ENCODE measurements at places on chromosomes 1 and 21. TPM values are rescaled to one million over a fixed set of nuclear protein-coding genes. Genes with fewer than 3 reads are reported as not detected.

The DRAM2 gene
- total RNA-seq = 37.1 TPM

DNA sequence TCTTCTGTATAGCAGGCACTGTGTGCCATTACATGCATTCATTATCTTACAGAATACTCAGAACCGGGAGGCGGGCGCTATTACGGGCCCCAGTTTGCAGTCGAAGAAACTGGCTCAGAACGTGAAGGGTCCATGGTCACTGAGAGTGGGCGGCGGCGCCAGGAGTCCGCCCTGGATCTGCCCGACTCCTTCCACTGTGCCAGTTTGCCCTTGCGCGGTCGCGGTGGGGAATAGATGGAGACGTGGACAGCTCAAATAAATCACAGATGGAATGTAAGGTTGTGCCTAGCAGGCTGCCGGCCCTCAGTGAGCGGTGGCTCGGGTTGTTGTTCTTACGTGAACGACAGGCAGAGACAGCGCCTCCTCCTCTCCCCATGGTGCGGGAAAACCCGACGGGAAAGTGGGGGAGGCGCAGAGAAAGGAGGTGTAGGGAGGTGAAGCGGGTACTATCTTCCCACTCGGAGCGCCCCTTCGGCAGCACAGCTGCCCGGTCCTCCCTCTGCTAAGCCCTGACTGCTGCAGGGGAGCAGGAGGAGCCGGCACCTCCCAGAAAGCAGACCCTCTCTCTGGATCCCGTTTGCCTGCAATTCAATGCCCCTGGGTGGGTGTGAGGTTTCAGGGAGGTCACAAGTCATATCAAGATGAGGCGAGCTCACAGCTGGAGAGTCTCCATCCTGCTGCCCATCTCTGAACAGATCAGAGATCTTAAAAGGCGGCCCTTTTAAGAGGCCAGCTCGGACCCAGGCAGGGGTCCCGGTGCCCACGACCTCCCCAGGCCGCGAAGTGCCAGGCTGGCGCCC is 1.1 kb downstream of the COL9A2 start:
- DNase-seq = no peak

- no peak for DNase-seq
Measured at GRCh38 chr1:204002614-204003013, 70.3 kb upstream of the SOX13 start.

GRCh38 chr1:167486090-167486824 is 32.1 kb downstream of the CD247 start:
- no peak for DNase-seq

DNA sequence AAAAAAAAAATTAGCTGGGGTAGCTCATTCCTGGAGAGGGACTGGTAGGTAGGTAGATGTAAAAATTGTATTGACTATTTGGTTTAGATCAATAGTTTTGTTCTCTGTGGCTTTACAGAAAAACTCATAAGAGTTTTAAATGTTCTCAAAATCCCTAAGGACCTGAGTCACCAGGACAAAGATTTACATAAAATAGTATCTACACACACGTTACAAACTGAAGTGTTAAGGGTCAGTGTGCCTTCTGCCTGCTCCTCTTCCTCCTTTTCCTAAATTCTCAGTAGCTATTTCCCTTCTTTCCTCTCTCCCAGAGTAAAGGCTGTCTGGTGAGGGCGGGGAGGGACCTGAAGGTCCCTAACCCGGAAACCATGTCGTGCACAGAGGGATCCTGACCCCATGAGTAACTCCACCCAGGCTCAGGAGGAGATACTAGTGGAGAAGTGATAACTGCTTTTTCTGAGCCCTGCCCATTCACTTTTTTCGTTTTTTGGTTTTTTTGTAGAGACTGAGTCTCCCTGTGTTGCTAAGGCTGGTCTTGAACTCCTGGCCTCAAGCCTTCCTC is 8.1 kb downstream of the PLEKHM2 start:
- DNase-seq = no peak

- no peak for DNase-seq
Measured at GRCh38 chr1:157418659-157419058, 133.7 kb downstream of the FCRL5 start.

DNA sequence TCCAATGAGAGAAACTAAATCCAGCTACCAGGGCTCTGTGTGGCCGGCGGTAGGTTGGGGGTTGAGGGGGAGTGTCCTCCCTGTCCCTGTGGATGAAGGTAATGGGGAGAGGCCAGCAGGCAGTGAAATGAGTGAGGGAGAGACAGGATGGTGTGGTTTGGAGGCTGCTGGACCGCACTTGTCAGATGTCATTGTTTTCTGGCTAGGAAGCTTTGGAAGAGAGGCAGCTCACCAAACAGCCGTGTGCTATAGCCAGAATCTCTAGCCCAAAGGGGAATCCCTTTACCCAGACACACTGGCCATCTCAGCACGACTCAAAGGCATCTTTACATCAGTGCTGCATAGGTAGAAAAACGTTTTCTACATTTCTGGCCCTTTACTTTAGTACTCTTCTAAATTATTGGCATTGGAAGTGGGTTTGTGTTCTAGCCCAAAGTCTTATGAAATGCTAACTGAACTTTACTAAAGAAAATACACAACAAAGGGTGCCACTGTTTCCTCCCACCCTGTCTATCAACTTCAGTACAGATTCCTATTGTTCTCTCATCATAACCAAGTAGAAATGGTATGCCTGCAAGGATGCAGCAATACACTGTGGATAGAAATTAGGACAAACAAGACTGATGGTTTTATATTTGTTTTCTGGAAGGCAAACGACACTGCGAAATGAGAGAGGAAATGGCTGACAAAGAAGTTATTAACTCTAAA is 95.9 kb upstream of the COA6 start:
- no peak for DNase-seq

DNA sequence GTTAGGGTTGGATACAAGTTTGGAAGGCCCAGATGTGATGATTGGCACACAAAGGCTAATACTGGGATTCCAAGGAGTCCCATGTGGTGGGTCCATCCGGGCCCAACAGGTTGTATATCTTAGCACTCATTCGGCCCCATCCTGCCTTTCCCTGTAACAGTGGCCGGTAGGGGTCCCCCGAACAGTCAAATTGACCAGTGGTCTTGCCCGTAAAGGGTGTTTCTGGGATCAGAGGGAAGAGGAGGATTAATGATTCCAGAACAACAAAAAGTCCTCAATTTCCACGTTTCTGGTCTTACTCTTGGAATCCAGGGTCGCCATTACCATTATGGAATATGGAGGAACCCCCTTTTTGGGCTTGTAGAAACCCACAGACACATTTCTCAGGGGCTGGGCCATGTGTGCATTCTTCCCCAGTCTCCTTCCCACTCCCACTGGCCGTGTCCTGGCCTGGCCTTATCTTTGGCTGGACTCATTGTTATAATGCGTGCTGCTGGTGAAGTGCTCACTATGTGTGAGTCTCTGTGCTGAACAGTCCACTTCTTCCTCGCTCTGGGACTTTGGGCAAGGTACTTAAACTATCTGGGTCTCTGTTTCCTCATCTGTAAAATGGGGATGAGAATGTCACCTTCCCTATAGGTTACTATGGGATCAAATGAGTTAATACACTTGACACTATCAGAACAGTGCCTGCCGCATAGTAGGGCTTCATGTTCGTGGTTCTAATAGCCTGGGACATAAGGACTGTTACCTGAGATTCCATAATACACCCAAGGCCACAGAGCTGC is 161.8 kb downstream of the DYRK1A start:
- DNase-seq = no peak

The NOS1AP gene
- total RNA-seq = 3.5 TPM

The OLFML3 gene
- 13.8 TPM for total RNA-seq

The PTPRC gene
- 9.7 TPM for total RNA-seq

DNA sequence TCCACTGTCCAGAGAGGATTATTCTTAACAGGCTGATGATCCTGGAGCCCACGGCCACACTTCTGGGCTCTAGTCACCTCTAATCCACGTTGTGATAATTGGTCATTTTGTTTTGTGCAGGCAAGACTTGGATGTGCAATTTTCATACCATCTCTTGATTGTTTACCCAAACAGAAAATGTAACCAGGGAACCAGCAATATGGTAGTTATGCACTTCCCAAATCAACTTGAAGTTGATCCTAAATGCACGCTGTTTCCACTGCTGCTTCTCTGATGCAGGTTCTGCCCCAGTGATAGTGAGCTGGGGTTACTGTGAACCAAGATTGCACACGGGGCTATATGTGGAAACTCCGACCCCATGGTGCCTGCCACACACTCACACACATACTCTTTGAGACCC is 14.7 kb upstream of the KCNJ15 start:
- DNase-seq = no peak

The FTCD gene
- total RNA-seq = 1.2 TPM

GRCh38 chr1:207981976-207982375 is 71.1 kb upstream of the CD34 start:
- DNase-seq = no peak

GRCh38 chr1:183711165-183711682 is 58.1 kb upstream of the APOBEC4 start:
- no peak for DNase-seq

The FCRLB gene
- 0.35 TPM for total RNA-seq

DNA sequence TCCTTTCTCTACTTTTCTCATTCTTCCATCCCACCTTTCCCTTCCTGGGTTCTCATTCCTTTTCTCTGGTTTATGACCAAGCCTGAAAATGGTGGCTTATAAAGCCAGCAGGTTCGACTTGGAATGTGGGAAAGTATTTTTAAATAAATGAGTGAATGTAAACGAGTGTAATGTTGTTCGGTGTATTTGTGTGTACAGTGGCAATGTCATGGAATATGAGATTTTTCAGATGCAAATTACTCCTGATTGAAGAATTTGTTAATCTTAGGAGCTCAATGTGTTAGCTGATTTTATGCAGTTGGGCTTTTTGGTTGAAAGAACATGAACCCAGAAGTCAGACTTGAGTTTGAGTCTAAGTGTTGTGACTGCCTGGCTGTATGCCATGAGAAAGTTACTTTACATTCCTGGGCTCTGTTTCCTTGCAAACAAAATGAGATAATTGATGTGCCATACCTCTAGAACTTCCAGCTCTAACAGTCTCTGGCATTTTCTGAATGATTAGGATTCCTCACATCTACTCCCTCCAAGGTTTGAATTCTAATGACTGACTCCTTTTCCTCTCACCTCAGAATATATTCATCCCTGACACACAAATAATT is 6.6 kb downstream of the SGIP1 start:
- no peak for DNase-seq

The RUNX3 gene
- total RNA-seq = 1.8 TPM

- no peak for DNase-seq
Measured at GRCh38 chr1:201702936-201703335, 126.0 kb upstream of the IPO9 start.

- DNase-seq = no peak
Measured at GRCh38 chr1:91511386-91511785, 10.7 kb downstream of the CDC7 start.

DNA sequence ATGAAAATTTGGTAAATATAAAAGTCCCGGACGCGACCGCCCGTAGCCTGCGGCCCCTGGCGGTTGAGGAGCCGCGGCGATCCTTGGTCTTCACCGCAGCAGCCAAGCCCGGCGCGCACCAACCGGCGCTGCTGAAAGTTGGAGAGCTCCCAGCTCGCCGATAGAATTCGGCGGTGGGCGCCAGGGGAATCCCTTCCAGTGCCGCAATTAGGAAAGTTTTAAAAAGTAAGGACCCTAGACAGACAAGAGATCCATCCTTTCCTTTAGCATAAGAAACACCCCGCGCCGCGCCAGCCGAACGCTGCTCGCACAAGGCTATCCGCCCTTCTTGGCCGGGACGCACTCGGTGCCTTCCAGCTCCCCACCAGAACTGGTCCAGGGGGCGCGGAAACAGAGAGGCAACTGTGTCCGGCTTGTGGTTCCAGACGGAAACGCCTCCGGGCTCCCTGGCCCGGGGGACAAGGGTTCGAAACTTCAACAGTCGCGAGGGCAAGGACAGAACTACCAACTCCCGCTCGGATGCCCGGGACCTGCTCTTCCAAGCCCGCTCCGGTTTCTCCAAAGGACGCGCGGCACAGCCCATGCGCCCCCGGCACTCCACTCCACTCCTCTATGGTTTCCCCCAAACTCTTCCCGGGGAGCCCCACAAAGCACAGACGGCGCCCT is 1.7 kb downstream of the FAM78B start:
- DNase-seq = peak; percentile 73

Data from Right ventricle myocardium inferior (tissue), 1 donor.